ENCODE measurements at places on chromosomes 5 and 9.

DNA sequence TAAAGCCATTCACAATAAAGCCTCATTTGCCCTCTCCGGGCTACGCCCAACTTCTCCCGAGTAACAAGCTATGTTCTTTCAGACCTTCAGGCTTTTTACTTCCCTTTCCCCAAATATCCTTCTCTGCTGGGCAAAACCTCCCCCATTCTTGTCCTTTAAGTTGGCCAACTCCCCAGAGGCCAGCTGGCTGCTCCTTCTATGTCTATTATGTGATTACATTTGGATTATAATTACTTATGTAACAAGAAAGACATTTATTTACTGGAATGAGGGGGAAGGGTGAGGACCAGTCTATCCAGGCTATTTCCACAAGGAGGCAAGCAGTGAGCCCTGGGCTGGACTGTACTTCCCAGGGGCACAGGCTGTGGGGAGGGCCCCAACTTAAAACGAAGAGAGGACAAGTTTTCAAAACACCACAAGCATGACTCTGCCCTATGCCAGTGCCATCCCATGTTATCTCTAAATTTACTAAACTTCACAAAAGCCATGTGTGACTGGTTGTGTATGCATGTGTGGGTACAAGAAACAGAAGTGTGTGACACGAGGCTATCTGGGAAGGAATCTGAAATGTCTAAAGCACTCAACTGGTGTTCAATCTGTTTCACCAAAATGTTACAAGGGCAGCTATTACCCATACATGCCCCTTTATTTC, 84.5 kb downstream of the GNAQ start:
- DNase-seq: no peak

- DNase-seq: no peak
These were observed 48.7 kb upstream of the ZNF366 start for GRCh38 chr5:72555871-72556270.

DNA sequence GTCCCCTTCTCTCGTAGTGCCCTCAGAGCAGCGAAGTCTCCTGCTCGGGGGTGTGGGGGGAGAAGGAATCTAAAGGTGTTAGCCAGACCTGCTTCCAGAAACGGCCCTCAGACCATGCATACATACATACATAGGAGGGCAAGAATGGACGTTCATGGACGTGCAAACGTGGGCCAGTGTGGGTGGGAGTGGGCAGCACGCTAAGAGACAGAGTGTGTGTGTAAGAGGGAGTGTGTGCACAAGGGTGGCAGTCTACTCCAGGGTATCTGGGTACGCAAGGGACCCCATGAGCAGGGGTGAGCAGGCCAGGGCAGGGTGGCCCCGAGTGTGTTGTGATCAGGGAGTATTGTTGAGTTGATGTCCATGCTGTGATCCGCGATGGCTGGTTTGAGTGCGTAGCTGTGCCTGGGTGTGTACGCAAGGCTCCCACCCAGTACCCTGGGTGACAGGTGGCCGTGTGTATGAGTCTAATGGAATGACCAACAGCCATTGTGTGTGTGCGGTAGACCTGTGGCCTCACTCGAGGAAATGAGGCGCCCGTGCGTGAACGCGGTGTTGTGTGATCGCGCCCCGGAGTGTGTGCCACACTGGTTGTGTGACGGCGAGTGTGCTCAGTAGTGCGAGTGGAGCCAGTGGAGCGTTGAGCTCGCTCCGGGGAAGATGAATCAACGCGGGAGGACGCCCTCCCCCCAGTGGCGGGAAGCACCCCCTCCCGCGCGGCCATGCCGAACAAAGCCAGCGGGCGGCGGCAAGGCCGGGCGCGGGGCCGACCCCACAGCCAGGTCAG, 826 bp downstream of the GPRIN1 start:
- DNase-seq: no peak

- peak; percentile 52 for DNase-seq
These were observed 481.1 kb downstream of the NR2F1-AS1 start for GRCh38 chr5:93099902-93100347.

GRCh38 chr9:127137640-127138360, 15.4 kb upstream of the ANGPTL2 start:
- DNase-seq: no peak

DNA sequence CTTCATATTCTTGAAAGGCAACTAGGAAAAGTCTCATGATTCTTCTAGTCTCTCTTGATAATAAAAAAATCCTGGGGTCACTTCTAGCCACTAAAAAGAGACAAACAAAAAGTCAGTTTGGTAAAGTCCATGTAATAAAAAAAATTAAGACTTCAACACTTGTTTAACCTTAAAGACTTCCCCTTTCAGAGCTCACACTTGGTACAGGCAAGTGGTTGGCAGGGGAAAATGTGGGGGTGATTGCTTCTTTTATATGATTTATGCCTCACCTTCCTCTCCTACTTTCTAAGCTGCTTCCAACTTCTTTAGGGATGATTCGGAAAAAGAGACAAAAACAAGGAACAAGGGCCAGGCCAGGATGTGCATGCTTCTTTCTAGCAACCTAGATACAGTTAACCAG, 5.1 kb upstream of the ERCC6L2 start:
- no peak for DNase-seq

- DNase-seq: no peak
These were observed 87.1 kb downstream of the SEMA4D start for GRCh38 chr9:89410641-89411350.

GRCh38 chr5:172637110-172637580, 3.9 kb upstream of the NEURL1B start:
- peak; percentile 47 for DNase-seq

GRCh38 chr5:90983148-90983547, 400.0 kb downstream of the ARRDC3 start:
- DNase-seq: peak; percentile 98

GRCh38 chr5:113195251-113195650, 218.7 kb downstream of the DCP2 start:
- no peak for DNase-seq

DNA sequence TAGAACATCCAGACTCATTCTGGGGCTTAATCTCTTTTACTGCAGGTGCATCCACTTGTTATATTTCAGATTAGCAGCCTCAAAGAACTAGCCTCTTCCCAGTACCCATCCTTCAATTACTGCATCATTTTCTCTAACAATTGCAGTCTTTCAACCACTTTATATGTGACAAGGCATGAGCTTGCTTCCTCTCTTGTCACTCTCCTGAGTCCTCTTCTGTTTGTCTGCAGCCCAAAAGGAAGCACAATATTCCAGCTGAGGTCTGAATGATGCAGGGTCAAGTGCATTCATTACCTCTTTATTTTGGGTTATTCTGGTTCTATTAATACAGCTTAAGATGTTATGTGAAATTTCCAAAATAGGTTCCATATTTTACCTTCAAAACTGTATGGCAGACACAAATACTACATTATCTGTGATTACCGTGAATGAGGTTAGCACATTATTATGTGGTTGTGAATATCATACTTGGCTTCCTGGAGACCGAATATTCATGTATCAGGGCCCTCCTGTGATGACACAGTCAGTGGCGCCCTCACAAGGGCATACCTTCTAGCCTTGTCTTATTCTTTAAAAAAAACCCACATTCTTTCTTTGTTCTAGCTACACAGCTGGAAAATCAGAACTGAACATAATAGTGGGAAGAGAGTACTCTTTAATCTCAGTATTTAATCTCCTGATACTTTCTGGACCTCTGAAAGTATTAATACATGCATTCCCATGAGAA, 323.8 kb downstream of the PDE4D start:
- no peak for DNase-seq

GRCh38 chr5:23103566-23103965, 250.4 kb upstream of the CDH12 start:
- no peak for DNase-seq

DNA sequence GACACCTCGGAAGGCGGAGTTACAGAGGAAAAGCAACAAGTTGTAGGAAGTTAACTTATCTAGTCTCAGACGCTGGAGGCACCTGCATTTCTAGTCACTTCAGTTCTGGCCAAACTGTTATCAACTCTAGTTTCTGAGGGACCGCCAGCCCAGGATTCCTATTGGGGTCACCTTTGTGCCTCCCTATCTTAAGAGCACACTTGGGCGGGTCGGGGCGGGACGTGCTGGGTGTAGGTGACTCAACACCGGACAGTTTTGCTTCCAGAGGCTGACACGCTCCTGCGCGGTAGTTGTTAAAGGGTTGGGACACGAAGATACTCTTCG, 679 bp upstream of the KDM4C start:
- peak; percentile 65 for DNase-seq

GRCh38 chr9:94922691-94923107, 196.2 kb downstream of the AOPEP start:
- peak; percentile 67 for DNase-seq

GRCh38 chr9:133604214-133604613, 5.0 kb downstream of the FAM163B start:
- no peak for DNase-seq

DNA sequence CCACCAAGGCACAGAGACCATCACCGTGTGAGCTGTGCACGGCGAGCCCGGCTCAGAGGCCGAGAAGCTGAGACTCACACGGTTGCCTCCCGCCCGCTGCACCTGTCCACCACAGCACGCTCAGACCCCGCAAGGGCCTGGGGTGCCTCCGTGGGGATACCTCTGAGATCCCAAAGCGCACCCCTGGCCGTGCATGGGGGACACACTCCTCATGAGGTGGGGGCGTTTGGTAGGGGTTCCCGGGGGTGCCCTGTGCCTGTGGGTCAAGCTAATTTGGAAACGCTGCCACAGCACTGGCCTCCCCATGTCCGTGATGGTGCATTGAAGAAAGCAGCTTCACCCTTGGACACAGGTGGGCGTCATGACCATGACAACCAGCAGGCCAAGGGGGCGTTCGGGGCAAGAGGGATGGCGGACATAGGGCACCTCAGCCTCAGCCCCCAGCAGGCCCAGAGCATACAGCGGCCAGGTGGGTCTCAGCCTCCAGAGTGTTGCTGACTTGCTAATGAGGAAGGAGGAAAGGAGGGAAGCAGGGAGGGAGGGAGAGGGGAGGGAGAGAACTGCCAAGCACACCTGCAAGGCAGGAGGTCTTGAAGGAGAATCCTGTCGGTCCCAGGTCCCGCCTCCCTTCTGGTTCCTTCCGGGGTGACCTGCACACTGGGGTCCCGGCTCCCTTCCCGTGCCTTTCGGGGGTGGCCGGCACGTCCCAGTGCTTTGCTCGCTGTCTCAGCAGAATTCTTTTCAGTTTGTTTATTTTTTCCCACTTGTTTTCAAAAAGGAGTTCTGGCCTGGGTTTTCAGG, 34.7 kb downstream of the GLT6D1 start:
- DNase-seq: no peak

DNA sequence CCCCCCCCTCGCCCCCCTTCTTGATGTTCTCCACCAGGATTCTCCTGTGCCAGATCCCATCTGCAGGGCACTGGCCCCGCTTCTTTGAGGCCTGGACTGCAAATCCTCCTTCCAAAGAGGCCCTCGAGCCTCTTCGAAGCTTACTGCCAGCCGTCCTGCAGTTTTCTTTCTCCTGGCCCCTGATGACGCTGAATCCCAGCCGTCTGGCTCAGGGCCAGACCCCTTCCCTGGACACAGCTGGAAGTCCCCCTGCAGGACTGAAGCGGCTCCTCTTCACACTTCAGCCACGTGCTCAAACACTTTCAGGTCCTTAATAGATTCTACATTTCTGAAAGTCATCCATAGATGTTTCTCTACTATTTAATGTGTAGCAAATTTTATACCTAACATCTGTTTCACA, 121.5 kb downstream of the EHMT1 start:
- DNase-seq: no peak

DNA sequence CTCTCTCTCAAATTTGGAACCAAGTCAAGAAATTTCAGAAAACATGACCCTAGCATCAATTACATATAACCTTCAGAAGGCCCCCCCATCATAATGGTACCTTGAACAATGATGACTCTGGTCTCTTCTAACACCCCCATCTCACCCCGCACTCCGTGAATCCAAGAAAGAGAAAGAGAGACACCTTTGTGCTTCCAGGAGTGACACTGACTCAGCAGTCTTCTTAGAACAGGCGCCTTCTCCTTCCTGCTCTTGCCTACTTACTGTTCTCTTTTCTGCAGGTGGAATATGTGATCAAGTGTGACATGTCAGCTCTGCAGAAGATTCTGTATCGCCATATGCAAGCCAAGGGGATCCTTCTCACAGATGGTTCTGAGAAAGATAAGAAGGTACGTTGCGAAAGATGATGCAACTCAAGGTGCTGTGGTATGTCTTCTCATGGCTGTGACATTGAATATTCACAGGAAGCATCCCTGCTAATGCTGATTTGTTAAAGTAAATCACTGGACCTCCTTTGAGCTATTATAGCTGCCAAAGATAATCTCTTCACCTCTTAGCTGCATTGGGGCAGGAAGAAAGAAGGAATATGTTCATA, 81.3 kb downstream of the SMARCA2 start:
- no peak for DNase-seq

DNA sequence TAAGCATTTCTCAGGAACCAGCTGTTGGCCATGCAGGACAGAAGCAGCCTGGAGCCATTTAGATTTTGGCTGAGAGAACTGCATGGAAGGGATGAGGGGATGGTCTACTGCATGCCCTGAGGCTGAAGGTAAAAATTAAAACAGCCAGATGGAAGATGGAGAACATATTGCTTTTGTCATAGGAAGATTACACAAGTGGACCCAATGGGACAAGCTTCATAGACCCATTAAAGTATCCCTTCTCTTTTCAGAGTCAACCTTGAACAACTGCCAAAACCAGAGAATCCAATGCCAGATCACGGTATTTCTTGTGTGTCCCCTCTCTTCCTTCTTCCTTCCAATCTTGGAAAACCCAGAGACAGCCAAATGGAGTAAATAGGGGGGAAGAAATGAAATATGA, 253.4 kb downstream of the NR2F1-AS1 start:
- DNase-seq: no peak

DNA sequence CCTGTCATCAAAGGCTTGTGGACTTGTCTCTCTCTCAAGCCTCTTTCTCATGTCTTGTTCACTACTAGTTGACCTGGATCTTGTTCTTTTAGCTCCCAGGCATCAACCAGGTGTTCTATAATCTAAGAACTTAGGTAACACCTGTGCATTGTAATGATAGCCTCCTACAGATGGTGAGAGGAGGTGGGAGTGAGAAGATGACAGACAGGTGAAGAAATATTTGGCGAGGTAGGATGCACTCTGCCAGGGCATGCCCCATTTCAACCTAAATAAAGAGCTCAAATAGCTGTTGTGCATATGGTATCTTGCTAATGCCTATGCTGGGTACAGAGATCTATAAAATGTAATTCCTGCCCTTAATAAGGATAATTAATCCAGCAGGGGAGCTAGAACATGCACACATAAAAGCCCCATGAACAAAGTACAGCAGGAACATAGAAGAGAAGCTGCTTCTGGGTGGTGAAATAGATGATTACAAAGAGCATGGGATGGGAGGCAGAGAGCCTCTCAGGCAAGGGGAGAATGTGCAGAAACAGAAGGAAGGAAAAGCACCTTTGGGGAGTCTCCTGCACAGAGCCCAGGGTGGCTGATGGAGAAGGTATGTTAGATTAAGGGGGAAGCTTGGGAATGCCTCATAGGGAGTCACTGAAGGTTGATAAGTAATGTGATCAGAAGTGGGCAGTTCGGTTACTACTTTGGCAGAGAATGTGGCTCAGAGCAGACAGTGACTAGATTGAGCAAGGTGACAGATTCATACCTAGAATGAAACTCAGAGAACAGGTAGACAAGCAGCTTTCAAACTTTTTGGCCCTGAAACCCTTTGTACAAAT, 28.0 kb upstream of the PLIN2 start:
- DNase-seq: no peak

GRCh38 chr9:136644343-136644592, 18.4 kb upstream of the EGFL7 start:
- DNase-seq: no peak

Data from NCI-H226 (cell line).